ENCODE measurements at places on chromosomes 3 and 15.

DNA sequence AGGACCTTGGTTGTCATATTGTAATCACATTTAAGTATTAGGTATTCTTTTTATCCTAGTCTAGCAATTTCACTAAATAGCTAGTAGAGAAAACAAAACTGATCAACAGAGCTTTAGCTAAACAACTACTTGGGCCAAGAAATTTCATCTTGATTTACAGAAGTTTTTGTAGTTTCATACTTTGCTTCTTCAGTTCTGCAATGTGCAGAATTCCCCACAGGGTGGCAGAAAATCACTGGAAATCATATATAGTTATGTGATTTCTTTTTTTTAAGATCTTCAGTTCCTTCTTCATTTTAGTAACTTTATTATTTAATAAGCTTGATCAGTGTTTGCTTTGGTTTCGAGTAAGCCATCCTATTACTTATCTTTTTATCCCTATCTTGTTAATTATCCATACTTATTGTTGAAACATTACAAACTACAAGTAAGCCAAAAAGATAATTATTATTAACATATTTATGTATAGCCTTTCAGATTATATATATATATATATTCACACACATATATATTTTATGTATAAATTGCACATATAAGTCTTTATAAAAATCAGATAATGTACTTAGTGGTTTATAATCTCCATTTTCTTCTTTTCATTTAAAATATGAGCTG lies 2.2 kb upstream of the BNIP2 start:
- DNase-seq: no peak

GRCh38 chr3:193815246-193816027 lies 222.4 kb downstream of the OPA1 start:
- no peak for DNase-seq

DNA sequence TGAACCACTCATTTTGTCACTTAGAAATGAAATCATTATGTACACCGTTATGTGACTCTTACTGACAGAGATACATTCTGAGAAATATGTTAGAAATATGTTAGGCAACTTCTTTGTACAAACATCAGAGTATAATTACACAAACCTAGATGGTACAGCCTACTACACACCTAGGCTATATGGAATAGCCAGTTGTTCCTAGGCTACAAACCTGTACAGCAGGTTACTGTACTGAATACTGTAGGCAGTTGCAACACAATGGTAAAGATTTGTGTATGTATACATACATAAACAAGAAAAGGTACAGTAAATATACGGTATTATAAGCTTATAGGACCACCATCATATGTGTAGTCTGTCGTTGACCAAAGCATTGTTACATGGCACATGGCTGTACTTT lies 3.7 kb downstream of the SACM1L start:
- no peak for DNase-seq

- DNase-seq: no peak
Observed at GRCh38 chr3:119255214-119255613, 14.5 kb upstream of the B4GALT4 start.

DNA sequence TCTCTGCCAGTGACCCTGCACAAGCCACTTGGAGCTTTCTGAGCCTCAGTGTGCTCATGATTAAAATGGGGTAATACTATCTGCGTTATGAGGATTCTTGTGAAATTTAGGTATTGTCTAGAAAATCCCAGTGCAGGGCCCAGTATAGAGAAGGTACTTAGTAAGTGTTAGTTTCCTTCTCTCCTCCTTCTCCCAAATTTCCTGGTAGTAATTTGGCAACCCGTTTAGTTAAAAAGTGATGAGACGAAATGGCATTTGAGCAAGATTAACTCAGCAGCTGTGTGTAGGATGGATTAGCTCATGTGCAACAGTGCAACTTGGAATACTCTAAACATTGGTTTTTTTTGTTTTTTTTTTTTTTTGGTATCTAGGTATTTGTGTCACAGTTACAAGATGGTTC lies 84.6 kb downstream of the SLCO3A1 start:
- no peak for DNase-seq

DNA sequence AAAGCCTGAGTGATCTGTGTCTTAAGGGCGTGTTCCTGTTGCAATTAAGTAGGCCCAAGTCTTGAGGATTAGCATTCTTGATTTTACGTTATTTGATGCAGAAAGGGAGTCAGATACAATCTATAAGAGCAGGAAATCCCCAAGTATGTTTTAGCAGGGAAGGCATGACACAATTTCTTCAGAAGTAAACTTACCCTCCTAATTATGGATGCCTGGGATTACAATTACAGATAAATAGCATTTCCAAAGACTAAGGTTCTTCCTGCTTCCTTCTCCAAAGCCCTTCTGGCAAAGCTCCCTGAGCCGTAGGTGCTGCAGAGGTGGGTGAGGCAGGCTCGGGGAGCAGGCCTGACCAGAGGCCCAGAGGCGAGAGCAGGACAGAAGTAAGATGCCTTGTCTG lies 34.9 kb upstream of the ST6GAL1 start:
- DNase-seq: no peak

DNA sequence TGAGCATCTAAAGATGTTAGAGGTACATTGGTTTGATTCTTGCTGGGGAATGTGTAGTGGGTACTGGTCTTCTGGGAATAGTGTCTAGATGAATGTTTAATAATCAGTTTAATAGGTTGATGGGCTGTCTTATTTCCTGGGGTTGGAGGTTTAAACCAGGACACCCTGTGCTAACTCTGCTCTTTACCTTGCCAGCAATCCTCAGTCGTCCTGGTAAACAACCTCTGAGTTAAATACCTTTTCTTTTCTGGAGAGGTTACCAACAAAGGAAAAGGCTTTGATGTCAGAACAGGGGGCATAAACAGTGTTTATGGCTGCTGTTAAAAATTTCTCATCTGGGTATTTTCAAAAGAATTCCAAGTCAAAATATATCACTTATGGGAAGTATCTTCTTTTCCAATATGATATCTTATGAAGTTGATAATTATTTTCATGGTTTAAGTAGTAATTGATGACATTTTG lies 23.5 kb downstream of the MITF start:
- DNase-seq: no peak

- no peak for DNase-seq
Observed at GRCh38 chr15:63902671-63903035, 68.9 kb upstream of the HERC1 start.

DNA sequence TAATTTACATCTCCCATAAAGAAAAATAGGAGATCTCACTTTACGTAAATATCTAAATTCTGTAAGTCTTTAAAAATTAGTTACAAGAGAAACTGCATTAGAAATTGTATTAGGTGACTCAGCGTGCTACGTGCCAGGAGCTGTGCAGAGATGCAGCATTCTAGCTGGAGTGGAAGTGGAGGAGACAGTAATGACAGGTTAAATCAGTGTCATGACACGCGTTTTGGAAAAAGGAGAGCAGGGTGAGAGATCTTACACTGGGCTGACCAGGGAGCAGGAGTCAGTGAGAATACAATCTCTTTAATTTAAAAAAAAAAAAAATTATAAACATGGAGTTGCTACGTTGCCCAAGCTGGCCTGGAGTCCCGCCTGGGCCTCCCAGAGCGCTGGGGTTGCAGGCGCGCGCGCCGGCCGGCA lies 635 bp downstream of the TUBGCP5 start:
- no peak for DNase-seq

DNA sequence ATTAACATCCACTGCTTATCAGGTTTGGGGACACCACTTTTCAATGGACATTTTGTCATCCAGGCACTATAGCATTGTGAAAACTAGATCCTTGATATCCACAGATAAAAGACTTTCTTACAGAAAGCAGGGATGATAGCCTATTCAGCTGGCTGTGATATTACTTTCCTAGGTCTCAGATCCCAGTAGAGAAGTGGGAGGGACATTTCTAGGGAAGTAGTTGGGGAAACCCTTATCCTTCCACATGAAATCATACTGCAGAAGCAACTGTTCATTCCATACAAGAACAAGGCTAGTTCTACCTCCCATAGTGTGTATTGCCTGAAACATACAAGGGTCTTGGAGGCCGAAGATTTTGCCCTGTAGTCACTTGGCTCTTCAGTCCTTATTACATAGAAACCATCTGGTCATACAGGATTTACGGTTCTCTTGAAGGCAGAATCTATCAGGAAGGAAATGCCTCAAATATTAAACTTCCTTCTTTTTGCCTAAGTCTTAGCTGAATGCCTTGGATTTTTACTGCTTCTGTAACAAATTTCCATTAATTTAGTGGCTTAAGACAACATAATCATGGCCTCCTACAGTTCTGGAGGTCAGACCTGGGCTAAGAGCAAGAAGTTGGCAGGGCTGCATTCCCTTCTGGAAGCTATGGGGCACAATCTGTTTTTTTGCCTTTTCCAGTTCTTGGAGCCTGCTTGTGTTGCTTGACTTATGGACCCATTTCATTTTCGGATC lies 119.4 kb downstream of the ECT2 start:
- DNase-seq: no peak

DNA sequence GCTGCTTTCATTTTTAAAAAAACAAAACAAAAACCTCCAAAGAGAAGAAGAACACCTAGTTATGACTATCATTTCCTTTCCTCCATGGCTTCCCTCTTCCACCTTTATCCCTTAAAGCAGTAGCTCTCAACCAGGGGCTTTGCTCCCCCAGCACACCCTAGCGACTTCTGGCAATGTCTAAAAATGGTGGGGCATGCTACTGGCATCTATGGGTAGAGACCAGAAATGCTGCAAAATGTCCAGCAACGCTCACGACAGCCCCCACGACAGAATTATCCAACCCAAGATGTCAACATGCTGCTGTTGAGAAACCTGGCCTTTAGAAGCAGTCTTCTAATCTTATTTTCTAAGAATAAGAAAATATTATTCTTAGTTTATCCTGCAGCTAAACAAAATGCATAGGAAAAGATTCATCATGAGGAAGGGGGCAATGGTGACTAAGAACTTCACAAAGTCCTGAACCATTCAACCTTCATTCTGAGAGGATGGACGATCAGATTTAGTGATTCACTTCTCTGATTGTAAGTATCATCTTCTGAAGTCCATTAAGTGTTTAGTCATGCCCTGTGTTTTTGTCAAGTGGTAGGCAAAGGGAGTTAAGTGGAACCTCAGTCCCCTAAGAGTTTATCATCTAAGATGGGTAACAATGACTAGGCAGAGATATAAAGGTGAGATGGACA lies 81.7 kb downstream of the CCNL1 start:
- DNase-seq: no peak

DNA sequence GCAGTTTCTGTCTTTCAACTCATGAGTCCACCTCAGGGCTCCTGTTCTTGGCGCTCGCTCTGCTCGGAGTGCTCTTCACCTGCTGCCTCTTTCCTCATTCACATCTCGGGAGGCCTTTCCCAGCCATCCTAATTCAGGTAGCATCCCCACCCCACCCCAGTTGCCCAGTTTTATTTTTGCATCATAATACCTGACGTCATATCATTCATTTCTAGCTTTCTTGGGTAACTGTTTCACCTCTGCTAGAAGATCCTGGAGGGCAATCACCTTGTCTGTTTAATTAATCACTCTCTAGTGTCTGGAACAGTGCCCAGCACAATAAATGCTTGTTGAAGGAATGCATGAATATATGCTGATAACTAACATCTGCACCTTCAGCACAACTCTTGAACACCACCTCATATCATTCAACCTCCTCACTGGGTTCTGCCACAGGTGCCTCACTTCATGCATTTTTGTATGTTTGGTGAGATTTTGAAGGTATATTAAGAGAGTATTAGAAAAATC lies 7.6 kb downstream of the NUSAP1 start:
- DNase-seq: no peak

DNA sequence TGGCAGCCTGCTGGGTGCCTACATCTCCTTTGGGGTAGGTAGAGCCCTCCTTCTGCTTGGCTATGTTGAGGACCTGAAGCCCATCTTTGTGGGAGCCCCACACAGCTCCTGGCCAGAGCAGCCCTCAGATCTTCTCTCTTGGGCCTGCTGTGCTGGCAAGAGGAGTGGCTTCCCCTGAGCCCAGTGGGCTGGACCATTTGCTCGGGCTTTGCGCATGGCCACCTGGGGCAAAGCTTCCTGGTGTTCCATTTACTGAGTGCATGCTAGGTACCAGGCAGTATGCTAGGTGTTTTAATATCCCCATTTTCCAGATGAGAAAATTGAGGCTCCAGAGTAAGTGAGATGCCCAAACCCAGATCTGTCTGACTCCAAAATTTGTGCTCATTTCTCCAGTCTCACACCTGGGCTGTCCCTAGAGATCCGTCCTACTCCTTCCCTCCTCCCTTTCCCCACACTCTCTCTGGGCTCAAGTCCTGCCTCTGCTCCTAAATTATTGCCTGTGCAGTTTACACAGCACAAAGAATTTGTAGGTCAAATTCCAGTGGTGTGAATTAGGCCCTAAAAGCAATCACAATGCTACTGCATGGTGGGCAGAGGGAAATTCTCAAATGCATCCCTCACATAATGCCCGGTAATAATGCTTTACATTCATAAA lies 39.7 kb downstream of the SLC28A1 start:
- no peak for DNase-seq

DNA sequence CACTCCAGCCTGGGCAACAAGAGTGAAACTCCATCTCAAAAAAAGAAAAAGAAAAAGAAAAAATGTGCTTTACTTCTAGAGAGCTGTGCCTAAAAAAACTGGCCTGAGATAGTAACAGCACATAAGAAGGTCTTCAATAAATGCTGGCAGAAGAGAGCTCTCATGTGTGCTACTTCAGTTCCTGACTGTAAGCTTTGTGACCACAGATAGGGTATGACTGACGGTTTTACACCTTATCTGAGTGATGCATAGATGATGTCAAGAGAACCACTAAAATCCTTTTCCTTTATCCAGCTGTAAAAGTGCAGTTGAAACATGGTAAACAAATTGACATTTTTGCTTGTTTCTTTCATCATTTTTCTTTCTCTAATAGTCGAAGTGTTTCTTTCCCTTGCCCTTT lies 127.9 kb downstream of the C3orf70 start:
- no peak for DNase-seq

GRCh38 chr15:66291816-66292570 lies 1.4 kb upstream of the DIS3L start:
- no peak for DNase-seq

- DNase-seq: no peak
Observed at GRCh38 chr3:40713795-40714194, 189.0 kb downstream of the ZNF621 start.

All from stimulated activated CD4-positive, alpha-beta T cell treated with anti-CD3 and anti-CD28 coated beads, Interleukin-1b, Interleukin-23, amount 100 ng/mL, for 1 hour (primary cell).